Aorta (tissue), 5 donors: ENCODE measurements at places on chromosomes 1 and 21. TPM values are rescaled to one million over a fixed set of nuclear protein-coding genes. Genes with fewer than 3 reads are reported as not detected.

DNA sequence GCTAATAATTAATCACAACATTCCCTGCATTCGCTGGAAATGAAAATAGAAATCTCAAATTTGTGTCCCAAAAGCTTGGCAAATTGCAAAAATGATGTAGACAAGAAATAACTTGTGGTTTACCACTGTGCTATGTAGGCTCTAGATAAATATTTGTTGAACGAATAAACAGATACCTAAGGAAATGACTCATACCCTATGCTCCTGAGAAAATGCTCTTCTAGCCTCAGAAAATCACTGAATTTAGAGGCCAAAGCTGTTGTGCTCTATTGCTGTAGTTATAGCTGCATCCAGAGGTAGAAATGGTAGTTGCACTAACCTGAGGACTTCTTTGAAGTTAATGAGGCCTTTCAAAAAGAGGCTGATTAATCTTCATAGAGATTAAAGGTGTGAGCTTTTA lies 142.0 kb upstream of the ZNHIT6 start:
- DNase-seq: no peak

- DNase-seq: peak; percentile 36
Observed at GRCh38 chr1:228079601-228080263, 2.8 kb upstream of the ARF1 start.

- DNase-seq: no peak
Observed at GRCh38 chr1:66831529-66832239, 30.6 kb upstream of the INSL5 start.

DNA sequence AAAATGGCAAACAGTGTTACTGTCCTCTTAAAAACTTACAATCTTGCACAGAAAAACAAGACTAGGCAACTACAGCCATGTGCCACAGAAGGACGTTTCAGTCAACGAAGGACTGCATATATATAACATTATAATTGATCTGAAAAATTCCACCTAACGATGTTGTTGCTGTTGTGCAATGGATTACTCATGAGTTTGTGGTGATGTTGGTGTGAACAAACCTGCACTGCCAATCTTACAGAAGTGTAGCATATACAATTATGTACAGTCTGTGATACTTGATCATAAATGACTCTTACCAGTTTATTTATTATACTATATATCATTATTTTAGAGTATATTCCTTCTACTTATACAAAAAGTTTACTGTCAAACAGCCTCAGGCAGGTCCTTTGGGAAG lies 6.8 kb upstream of the VAMP4 start:
- DNase-seq: no peak

The TCP10L gene
- 1.4 TPM for total RNA-seq

DNA sequence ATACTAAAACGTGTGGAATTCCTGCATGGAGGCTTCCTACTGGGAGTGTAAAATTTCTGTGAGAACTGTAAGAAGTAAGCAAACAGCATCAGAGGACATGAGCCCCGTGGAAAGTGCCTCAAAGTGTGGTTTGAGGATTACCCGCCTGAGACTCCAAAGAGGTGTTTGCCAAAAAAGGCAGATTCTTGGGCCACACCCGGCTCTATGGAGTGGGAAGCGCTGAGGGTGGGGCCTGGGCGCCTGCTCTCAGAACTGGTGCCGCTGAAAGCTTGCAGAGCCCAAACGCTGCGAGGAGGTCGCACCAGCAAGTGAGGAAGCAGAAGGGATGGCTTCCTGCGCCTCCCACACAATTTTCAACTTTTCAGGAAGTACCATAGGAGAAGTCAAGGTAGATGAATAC lies 43.0 kb upstream of the PSEN2 start:
- peak; percentile 74 for DNase-seq

GRCh38 chr1:78651241-78651640 lies 1.6 kb downstream of the IFI44 start:
- no peak for DNase-seq

DNA sequence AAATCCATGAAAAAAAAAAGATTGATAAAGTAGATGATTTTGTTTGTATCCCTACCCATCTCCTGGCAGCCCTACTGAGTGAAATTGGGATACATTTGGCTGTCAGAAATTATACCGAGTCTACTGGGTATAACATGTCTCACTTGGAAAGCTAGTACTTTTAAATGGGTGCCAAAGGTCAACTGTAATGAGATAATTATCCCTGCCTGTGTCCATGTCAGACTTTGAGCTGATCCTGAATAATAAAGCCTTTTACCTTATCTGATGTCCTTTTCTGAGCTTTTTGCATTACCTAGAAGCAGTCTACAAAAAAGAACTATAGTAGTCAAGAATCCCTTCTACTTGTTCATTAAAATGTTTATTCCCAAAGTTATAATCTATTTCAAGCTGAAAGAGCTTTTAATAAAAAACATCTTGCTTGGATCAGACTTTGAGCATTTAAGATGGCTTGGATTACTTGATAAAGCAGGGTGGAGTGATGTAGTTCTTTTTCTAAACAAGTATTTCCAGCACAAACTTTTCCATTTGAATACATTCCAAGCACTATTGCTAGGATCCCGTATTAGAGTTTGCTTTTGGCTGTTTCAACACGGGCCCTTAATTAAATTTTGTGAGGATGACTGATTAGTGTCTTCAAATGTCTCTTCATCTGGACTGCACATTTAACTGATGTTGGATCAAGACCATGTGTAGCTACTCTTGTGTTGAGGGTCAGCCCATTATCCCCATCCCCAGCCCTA lies 69.2 kb downstream of the DTL start:
- no peak for DNase-seq

GRCh38 chr1:204587621-204588020 lies 71.4 kb downstream of the MDM4 start:
- no peak for DNase-seq

DNA sequence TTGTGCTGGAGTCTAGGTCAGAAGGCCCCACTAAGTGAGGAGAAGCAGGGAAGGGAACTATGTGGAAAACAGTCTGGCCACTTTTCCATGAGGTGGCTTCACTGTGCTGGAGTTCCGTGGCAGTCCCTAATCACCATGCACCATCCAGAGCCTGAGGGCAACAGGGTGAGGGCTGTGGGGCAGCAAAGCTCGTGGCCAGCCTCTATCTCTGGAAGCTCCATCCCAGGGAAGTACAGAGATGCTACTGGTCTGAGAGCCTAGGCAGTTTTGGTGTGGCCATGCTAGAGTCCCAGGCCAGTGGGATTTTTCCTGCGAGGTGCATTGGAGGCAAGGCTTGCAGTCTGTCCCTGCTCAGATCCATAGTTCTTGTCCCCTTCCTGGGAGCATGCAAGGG lies 157.3 kb upstream of the LRRC7 start:
- no peak for DNase-seq

- DNase-seq: no peak
Observed at GRCh38 chr1:102715150-102715549, 393.2 kb downstream of the COL11A1 start.

The AK5 gene
- 0.71 TPM for total RNA-seq
